ENCODE measurements at places on chromosomes 13 and 19. TPM values are rescaled to one million over a fixed set of nuclear protein-coding genes. Genes with fewer than 3 reads are reported as not detected.

DNA sequence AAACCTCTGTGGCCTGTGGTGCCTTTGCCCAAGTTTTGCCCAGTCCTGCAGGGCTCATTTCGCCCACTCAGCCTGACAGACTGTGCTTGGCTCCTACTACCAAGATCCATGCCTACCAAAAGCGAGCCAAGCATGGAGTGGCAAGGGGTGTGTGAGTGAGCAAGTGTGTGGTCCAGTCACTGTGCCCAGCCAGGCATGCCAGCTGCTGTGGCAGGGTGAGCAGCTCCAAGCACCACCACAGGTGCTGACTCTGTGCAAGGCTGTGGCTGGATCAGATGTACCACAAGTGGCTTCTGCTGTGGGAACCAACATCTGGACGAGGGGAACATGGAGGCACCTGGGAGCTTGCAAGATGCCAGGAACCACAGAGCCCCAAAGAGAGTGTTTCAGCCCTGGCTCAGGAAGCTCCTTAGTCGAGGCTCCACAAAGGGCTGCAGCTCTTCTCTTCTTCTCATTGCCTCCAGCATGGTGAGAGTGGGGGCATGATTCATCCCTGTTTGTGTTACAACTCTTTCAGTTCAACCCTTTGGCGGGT is 1564.2 kb upstream of the MIR17HG start:
- no peak for DNase-seq

DNA sequence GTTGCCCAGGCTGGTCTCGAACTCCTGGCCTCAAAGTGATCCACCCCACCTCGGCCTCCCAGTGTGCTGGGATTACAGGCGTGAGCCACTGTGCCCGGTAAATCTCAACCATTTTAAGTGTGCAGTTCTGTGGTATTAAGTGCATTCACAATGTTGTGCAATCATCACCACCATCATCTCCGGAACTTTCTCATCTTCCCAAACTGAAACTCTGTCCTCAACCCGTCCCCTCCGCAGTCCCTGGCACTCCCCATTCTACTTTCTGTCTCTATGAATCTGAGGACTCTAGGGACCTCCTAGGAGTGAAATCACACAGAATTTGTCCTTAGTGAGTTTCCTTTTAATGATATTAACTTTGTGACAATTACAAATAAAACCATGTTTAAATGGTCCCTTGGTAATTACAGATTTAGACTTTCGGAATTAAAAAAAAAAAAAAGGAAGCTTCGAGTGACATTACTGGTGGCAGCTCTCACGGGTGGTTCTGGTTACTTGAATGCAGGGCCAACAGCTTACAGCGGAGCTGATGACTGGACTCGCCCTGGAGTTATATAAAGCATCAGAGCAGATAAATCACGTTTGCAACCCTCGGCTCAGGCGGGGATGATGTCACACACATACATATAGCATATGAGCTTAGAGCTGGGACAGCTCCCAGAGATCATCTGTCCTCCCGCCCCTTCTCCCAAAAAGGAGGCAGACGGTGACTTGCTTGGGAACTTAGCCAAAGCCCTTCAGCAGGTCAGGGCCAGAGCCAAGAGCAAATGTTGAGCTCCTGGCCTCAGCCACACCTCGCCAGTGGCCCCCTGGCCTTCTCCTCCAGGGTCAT is 89.8 kb downstream of the ZNF557 start:
- peak; percentile 59 for DNase-seq

- no peak for DNase-seq
Observed at GRCh38 chr13:99185606-99186005, 15.0 kb upstream of the UBAC2 start.

DNA sequence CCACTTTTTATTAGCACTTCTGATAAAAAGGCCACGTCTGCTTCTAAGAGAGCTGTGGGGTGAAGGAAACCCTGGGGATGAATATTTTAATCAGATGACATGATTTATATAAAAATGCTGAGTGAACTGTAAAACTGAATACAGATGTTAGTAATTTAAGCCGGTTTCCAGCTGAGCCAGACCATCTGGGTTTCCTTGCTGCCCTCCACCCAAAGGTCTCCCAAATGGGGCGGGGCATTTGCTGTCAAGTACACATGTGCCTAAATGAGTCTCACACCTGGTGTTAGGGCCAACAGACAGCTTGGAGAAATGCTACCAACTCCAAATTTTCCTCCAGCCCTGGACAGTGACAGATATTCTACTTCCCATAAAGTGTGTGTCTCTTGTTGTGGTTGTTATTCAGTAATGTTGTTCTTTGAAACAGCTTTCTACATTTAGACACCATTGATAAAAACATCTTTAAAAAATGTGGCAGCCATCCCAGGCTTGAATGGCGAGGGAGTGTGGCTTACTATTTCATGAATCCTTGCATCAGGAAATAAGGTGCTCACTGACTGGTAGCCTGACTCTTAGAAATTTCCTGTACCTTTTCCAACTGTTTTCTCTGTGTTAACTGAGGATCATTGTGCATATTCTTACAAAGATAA is 350.4 kb downstream of the MTUS2 start:
- peak; percentile 44 for DNase-seq

DNA sequence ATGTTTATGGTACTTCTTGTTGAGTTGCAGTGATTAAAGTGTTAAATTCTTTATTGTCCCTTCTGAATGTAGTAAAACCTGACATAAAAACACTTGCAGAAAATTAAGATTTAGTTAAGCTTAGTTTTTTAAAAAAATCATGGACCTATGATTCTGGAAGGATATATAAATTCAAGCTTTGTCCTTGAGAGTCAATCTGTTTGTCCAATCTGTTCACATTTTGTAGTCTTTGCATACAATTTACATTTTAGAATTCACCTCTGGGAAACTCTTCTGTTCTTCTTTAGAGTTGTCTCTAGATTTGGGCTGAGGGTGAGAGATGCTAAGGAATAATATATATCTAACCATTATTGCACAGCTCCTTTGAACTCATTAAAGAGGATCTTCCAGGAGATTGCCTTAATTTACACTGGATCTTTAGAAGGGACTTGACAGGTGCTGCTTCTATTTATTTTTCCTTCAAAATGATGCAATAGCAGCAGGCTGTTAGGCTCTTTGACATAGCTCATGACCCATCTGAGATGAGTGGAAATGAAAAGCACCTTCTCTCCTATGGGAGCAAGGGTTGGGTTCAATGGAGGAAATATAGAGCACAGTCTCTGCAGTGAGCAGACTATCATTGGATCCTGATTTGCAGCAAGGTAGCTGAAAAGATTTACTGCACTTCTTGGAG is 433.9 kb downstream of the GPC6 start:
- no peak for DNase-seq

DNA sequence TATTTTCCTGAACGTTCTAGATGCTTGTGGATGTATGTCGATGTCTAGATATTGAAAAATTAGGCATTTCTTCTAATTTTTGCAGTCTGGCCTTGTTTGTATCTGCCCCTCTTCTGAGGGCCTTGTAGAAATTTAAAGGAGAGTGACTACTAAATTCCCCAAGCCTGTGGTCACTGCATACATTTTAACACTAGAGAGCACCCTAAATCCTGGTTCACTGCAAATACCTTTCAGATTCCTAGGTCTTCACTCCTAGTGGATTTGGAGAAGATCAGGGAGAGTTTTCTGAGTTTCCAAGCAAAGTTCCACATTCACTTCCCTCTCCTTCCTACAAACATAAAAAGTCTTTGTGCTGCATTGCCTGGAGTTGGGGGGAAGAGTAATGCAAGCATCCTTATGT is 1272.5 kb downstream of the OLFM4 start:
- no peak for DNase-seq

- no peak for DNase-seq
Observed at GRCh38 chr13:58907347-58907746, 1256.4 kb downstream of the DIAPH3 start.

Gene TEKTIP1
- 5.1 TPM for polyA plus RNA-seq

DNA sequence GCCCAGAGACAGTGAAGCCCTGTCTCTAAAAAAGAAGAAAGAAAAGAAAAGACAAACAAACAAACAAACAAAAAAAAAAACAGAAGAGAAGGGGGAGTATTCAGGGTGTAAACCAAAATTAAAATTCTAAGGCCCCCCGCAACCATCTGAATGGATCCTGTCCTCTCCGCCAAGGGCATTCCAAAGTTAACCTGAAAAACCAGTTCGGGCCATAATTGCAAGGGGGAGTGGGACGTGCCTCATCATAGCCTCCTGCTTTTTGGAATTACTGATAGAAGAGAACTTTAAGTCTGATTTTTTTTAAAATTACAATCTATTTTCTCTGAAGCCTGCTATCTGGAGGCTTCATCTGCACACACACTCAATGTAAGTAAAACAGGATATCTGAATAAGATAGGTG is 5.7 kb upstream of the IFNL2 start:
- DNase-seq = no peak

- DNase-seq = no peak
Observed at GRCh38 chr13:58461217-58461616, 829.7 kb downstream of the PCDH17 start.

Gene SIGLEC8
- polyA plus RNA-seq = 0.07 TPM

Gene PDX1
- not detected for polyA plus RNA-seq

DNA sequence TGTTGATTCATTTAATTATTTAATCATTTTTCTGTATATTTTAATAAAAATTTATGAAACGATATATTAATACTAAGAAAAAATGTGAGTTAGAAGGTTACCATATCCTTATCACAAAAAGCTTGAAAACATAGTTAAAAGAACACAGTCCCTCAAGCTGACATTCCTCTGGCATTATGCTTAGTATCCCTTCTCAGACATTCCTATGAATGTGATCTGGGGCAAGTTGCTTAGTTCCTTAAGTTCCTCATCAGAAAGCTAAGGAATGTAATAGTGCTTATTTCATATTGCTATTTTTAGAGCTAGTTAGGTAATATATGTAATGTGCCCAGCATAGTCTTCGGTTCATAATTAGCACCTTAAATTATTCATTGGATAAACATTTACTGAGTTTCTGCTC is 122.8 kb downstream of the MTUS2 start:
- DNase-seq = no peak

- no peak for DNase-seq
Observed at GRCh38 chr13:87570669-87571068, 100.5 kb upstream of the SLITRK5 start.

Gene CYP2F1
- 0.28 TPM for polyA plus RNA-seq

DNA sequence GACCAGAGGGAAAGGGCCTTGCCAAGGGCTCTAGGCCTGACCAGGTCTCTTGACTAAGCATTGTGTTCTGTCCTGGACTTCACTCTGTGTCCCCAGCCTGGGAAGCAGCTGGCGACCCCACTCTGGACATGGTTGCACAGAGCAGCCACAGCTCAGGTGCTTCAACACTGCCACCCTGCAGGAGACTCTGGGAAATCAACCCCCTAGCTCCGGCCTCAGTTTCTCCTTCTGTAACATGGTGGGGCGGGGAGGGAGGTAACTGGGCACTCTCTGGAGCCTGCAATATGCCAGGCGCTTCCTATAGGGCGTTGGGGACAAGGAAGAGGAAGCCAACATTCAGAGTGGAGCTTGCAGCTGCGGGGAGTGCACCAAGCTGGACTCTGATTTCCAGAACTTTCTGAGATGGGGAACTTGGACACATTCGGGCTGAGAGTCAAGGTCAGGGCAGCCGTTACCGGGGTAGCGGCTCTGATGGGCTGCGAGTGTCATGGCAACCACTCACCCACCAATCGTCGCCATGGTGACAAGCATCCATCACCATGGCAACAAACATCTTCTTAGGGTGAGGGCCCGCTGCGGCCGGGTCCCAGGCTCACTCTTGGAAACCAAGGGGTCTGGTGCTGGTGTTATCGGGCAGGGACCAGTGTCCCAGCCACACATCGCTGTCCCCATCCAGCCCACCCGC is 12.8 kb downstream of the F2RL3 start:
- no peak for DNase-seq

GRCh38 chr13:60925686-60926085 is 490.0 kb downstream of the PCDH20 start:
- DNase-seq = no peak

Gene ELSPBP1
- 0.25 TPM for polyA plus RNA-seq

GRCh38 chr13:83350569-83350968 is 531.7 kb downstream of the SLITRK1 start:
- no peak for DNase-seq

DNA sequence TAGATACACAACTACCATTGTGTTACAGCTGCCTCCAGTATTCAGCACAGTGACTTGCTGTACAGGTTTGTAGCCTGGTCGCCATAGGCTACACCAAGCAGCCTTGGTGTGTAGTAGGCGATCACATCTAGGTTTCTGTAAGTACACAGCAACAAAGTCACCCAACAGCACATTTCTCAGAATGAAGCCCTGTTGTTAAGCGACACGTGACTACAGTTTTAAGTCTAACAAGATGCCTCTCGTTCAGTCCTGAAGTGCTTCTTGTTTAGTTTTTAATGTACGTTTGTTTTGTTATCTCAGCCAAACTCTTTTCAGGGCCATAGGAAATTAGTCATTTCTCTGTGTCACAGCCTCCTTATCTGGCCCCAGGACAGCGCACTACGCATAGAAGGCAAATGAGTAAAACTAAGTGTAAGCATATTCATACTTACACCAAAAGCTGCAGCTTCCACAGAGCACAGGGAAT is 50.0 kb upstream of the GPR183 start:
- DNase-seq = no peak

- no peak for DNase-seq
Observed at GRCh38 chr13:96161141-96161540, 71.2 kb downstream of the HS6ST3 start.

- no peak for DNase-seq
Observed at GRCh38 chr19:55454787-55455243, 6.6 kb downstream of the ISOC2 start.

Gene KLK11
- 0.15 TPM for polyA plus RNA-seq

Gene RHPN2
- polyA plus RNA-seq = 20.4 TPM

DNA sequence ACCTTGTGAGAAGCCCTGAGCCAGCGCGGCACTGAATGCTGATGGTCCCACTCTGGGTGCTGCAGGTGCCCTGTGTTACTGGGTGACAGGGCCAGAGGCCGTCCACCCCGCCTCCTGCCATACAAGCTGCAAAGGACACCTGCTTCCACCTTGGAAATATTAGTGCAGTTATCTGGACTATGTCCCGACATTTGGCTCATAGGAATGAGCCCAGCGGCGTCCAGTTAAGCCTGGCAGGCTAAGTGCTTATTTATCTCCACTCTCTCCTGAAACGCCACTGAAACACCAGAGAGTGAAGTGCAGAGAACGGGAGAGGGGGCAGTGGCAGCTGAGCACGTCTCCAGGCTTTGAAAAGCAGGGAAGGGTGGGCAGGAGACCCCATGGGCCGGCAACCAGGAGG is 145.8 kb downstream of the KDM4B start:
- no peak for DNase-seq

Gene ZNF493
- 38.6 TPM for polyA plus RNA-seq

Data from left kidney (tissue), 8 donors.